ENCODE measurements at places on chromosomes 6 and 20.

- peak; percentile 25 for DNase-seq
These were observed 40.0 kb upstream of the OCSTAMP start for GRCh38 chr20:46590443-46590842.

GRCh38 chr6:15887491-15888461 is 224.9 kb upstream of the DTNBP1 start:
- no peak for DNase-seq

GRCh38 chr6:135233686-135234491 is 52.8 kb downstream of the MYB start:
- no peak for DNase-seq

DNA sequence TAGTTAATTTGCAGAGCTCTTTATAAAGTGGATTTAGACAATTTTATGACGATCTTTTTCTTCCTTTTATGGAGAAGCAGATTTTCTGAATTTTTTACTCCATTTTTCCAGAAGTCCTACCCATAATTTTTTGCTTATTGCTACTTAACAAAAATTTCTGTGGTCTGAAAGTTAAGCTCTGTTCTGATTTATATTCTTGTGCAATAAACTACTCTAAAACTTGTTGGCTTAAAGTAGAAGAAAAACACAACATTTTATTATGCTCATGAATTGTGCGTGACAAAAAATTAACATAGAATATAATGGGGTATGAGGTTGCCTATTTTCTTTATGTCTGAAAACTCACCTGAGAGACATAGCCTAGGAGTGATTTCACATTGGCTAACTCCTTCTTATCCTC is 2.6 kb downstream of the DEFB113 start:
- DNase-seq = no peak

- no peak for DNase-seq
These were observed 69.7 kb upstream of the LY86 start for GRCh38 chr6:6518631-6519427.

GRCh38 chr6:75643173-75643572 is 41.5 kb downstream of the SENP6 start:
- DNase-seq = no peak

Data from urinary bladder (tissue), 4 donors.